ENCODE measurements at places on chromosomes 5 and 9.

DNA sequence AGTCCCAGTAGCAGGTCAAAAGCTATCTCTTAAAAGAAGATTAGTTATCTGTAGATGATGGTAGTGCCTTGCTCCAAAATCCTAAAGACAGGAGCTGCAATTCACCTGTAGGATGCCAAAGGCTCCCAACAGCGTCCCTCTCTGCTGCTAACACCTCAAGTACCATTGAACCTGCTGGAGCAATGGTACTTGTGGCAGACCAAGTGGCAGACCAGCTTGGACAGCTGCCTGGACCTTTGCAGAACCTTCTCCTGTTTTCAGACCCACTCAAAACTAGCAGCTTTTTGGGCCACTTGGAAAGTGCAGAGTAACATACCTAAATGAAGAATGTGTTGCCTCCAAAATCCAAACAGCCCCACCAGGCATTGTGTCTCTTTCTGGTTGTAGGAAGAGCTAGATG, 6.9 kb upstream of the CCDC180 start:
- DNase-seq, result no peak

DNA sequence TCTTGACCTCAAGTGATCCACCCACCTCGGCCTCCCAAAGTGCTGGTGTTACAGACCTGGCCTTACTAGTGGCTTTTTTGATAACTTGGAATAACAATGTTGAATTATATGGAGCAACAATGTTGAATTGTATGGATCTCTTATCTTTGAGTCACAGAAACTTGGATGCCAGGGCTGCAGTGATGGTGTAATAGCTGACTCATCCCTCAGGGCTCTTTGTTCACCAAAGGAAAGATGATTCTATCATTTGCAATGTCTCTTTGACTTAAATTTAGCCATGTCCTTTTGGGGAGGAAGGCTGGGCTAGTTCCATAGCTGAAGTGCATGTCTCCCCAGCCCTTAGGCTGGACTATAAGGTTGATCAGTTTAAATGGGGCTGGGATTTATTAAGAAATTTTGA, 172.3 kb downstream of the PDZD2 start:
- no peak for DNase-seq

GRCh38 chr5:127441799-127442484, 75.5 kb upstream of the PRRC1 start:
- DNase-seq, result no peak

GRCh38 chr5:68562308-68562707, 346.8 kb downstream of the PIK3R1 start:
- DNase-seq, result no peak
